Coronary artery (tissue), 2 donors: ENCODE measurements at places on chromosomes 11 and 22.
A peak's percentile ranks its signal among the peaks of the same experiment; 100 is the strongest.

DNA sequence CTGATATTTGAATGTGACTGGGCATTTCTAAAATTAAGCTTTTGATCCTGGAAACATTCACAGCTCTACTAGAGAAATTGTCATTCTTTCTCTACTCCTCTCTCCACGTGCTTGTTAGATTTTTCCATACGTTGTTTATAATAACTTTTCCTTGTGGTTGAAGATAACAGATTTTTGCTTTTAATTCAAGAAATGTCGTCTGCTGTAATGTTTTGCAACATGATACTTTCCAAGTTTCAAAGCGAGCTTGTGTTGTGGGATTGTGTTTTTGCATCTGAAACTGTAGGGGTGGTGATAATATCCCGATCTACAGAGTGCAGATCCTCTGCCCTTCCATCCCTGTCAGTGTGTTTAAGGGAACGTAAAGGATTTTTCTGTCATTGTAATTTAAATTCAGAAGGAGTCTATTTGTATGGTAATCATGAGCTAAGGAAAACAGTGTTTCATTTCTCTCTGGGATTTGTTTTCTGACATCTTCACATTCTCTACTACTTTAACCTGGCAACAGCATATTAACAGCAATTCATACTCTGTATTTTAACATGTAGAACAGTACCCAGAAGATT, 321.4 kb downstream of the FAT3 start:
- DNase-seq = no peak

DNA sequence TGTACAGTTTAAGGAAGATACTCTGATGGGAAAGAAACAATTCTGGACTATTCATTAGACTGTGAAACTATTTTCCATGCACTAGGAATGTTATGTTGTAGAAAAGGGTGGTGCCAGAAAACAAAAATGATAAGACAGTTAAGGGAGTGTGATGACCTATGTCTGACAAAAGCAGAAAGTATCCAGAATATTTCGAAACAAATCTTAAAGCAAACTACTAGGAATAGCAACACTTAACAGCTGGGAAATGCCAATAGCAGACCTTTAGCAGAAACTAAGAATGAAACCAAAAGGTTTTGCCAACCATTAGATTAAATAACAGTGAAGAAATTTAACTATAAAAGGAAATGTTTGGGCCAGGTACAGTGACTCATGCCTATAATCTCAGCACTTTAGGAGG, 3.3 kb upstream of the ARHGAP20 start:
- no peak for DNase-seq

- DNase-seq = no peak
Measured at GRCh38 chr11:107478922-107479321, 21.3 kb upstream of the CWF19L2 start.

- no peak for DNase-seq
Measured at GRCh38 chr11:86575927-86576326, 96.5 kb downstream of the ME3 start.

DNA sequence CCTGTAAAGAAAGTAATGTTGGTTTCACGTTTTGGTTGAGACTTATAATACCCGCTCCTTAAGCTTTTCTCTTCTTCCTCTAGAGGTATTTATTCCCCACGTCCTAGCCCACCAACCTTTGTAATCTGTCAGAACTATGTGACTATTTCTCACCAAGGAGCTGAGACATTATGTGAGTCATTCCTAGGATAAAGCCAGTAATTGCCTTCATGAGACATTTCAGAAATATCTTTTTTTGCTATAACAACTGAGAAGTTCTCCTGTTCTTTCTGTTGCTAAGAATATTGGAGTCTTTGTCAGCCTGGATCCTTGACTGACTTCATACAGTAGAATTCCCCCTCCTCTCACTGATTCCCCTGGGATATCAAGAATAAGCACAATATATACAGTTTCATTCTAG, 1497.0 kb upstream of the TENM4 start:
- no peak for DNase-seq

DNA sequence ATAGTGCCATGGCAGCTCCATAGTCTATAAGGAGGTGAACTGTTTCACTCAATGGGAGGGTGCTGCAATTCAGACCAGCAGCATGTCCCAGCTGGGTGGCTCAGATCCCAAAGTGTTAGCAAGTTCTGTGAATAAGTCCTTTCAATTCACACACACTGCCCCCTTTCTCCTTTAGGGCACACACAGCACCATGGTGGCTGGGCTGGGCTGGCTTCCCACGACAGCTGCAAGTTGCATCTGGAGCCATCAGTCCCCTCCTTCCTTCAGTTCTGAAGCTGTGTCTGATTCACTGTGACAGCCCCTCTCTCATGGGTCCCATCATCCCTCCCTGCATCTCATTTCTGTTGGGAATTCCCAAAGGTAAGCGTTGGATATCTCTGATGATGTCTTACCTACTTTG, 324.1 kb upstream of the NCAM1 start:
- no peak for DNase-seq

DNA sequence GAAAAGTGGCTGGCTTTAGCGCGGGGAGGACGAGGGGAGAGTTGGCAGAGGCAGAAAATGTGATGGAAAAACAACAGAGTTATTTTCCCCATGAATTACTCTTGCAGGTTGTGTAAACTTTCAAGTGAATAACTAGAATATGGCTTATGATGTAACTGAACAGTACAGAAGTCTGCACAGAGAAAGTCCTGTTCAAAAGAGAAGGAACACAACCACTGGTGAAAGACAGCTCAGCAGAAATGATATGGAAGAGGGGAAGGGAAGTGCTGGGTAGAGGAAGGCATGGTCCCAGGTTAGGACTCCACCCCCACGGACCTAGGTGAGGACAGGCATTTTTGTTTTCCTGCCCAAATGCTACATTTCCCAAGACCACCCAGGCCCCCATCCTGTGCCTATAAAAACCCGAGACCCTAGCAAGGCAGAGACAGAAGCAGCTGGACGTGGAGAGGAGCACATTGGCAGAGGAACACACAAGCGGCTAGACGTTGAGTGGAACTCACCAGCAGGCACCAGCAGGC, 77.7 kb downstream of the MAML2 start:
- DNase-seq = no peak

DNA sequence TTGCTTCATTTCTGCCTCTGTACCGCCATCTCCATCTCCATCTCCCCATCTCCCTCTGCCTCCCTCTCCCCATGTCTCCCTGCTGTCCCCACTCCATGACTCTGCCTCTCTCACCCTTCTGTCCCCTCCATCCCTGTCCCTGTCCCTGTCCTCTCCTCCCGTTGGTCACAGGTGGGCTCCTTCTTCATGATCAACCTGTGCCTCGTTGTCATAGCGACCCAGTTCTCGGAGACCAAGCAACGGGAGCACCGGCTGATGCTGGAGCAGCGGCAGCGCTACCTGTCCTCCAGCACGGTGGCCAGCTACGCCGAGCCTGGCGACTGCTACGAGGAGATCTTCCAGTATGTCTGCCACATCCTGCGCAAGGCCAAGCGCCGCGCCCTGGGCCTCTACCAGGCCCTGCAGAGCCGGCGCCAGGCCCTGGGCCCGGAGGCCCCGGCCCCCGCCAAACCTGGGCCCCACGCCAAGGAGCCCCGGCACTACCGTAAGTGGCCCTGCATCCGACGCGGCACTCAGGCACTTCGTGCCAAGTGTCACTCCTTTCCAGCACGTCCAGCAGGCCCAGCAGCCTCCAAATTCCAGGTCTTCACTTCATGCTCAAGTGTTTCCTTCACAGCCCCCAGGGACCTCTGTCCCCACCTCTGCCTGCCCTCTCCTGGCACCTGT, 76.0 kb downstream of the CACNA1I start:
- DNase-seq = no peak

DNA sequence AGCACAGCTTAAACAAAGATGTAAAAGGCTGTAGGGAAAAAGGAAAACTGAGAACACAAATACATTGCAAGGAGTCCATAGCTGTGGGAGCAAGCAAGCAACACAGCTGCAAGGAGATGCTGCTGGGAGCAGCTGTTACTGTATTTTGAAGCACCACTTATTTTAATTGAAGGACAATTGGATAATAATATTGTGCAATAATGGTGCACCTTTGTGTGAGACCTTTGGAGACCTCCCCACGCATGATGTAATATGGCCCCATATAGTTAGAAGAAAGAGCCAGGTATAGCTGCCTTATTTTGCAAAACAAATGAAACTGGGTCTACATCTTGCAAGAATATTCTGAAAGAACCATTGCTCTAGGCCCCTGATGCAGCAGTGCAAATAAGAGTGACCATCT, 191.1 kb upstream of the KIRREL3 start:
- no peak for DNase-seq

GRCh38 chr11:76579056-76579751, 91.3 kb downstream of the LRRC32 start:
- peak; percentile 89 for DNase-seq

DNA sequence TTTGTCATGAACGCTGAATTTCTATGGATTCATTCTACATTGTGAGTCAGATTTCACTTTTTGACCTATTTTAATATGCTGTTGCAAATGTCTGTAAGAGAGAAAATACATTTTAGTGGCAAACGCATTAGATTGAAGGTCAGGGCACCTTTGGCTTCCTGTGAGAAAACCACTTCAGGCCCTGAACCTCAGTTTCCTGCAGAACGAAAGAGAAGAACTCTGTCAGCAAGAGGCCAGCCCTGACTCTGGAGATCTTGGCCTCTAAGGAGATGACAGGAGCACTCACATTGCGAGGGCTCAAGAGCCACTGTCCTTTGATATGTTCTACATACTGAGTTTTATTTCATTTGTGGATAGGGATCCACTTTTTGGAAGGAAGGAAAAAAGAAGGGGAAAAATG, 83.6 kb downstream of the KCNJ1 start:
- no peak for DNase-seq

- DNase-seq = no peak
Measured at GRCh38 chr11:120141113-120141767, 3.3 kb upstream of the TRIM29 start.

GRCh38 chr11:6757373-6757967, 14.3 kb downstream of the OR2AG2 start:
- no peak for DNase-seq

DNA sequence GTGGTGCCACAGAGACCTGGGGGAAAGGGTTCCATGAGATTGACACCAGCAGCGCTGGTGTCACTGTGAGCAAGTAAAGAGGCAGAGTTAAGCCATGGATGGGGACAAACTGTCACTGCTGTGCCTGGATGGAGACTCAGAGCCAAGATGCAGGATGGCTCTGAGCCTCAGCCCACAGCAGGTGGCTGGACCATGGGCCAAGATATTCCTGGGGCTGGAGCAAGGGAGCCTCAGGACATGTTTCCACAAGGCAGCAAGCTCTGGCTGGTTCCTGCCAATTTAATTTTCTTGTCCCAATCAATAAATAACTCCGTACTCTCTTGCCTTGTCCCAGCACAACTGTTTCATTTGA, 23.0 kb downstream of the MYO18B start:
- DNase-seq = no peak

- DNase-seq = peak; percentile 11
Measured at GRCh38 chr22:24046024-24046423, 34.9 kb downstream of the CABIN1 start.

DNA sequence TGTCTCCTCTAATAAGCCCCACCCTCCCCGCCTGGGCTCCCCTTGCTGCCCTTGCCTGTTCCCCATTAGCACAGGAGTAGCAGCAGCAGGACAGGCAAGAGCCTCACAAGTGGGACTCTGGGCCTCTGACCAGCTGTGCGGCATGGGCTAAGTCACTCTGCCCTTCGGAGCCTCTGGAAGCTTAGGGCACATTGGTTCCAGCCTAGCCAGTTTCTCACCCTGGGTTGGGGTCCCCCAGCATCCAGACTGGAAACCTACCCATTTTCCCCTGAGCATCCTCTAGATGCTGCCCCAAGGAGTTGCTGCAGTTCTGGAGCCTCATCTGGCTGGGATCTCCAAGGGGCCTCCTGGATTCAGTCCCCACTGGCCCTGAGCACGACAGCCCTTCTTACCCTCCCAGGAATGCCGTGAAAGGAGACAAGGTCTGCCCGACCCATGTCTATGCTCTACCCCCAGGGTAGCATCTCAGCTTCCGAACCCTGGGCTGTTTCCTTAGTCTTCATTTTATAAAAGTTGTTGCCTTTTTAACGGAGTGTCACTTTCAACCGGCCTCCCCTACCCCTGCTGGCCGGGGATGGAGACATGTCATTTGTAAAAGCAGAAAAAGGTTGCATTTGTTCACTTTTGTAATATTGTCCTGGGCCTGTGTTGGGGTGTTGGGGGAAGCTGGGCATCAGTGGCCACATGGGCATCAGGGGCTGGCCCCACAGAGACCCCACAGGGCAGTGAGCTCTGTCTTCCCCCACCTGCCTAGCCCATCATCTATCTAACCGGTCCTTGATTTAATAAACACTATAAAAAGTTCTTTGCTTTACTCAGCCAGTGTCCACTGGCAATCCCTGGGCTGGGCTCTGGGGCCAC, 14.4 kb downstream of the TSKU start:
- DNase-seq = peak; percentile 68
